Left lung (tissue), 14 donors: ENCODE measurements at places on chromosomes 12 and 14. TPM values are rescaled to one million over a fixed set of nuclear protein-coding genes. Genes with fewer than 3 reads are reported as not detected.

PKP2 gene
- total RNA-seq: 1.5 TPM

MUCL1 gene
- not detected for total RNA-seq

SLC25A29 gene
- total RNA-seq: 80.1 TPM

THTPA gene
- 15.2 TPM for total RNA-seq

MDP1 gene
- total RNA-seq: 12.4 TPM

TAS2R9 gene
- total RNA-seq: not detected

RNASE13 gene
- total RNA-seq: not detected

HOXC5 gene
- 0.18 TPM for total RNA-seq

DCN gene
- total RNA-seq: 966 TPM
